IPS DF 19.7 (cell line): ENCODE measurements at places on chromosomes 12 and 14.

DNA sequence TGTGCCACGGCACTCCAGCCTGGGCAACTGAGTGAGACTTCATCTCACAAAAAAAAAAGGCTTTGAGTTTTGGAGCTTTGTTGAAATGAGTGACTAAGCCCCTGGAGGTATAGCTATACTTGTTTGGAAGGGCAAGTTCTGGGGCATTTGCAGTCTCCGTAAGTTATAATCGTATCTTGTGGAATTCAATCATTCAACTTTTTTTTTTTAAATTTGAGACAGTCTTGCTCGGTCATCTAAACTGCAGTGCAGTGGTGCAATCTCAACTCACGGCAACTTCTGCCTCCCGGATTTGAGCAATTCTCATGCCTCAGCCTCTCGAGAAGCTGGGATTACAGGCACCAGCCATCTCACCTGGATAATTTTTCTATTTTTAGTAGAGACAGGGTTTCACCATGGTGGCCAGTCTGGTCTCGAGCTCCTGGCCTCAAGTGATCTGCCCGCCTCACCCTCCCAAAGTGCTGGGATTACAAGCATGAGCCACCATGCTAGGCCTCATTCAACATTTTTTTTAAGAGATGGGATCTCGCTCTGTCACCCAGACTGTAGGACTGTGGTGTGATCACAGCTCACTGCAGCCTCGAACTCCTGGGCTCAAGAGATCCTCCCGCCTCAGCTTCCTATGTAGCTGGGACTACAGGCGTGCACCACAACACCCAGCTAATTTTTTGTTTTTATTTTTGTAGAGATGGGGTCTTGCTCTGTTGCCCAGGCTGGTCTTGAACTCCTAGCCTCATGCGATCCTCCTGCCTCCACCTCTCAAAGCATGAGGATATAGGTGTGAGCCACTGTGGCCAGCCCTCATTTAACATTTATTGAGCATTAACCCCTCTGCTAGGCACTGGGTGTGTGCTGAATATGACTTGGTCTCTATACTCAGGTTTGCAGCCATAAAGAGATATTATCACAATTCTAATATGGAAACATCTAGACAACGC, 133.7 kb upstream of the MAP1LC3B2 start:
- no peak for DNase-seq

GRCh38 chr12:49609059-49609874, 3.8 kb upstream of the FAM186B start:
- no peak for DNase-seq

- no peak for DNase-seq
Observed at GRCh38 chr12:17030338-17030737, 424.4 kb upstream of the LMO3 start.

- DNase-seq: no peak
Observed at GRCh38 chr14:24162093-24162492, 1.0 kb downstream of the IRF9 start.

DNA sequence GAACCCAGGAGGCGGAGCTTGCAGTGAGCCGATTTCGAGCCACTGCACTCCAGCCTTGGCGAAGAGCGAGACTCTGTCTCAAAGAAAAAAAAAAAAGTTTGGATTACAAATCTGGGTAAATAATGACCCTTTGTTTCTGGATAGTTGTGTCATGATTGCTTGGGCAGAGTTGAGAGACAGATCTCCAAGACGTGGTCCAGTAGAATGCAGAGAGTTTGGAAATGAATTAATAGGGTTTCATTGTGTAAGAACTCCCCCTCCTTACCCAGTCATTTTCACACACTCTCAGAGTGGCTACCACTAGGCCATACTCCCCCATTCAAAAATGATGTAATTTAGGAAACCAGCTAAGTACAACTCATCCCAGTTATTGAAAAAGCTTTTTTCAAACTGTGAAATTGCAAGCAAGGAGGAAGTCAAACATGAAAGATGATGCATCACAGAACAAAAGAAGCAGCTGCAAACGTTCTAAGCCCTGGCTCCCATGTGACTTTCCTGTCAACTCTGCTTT, 1331.9 kb downstream of the AACS start:
- no peak for DNase-seq

DNA sequence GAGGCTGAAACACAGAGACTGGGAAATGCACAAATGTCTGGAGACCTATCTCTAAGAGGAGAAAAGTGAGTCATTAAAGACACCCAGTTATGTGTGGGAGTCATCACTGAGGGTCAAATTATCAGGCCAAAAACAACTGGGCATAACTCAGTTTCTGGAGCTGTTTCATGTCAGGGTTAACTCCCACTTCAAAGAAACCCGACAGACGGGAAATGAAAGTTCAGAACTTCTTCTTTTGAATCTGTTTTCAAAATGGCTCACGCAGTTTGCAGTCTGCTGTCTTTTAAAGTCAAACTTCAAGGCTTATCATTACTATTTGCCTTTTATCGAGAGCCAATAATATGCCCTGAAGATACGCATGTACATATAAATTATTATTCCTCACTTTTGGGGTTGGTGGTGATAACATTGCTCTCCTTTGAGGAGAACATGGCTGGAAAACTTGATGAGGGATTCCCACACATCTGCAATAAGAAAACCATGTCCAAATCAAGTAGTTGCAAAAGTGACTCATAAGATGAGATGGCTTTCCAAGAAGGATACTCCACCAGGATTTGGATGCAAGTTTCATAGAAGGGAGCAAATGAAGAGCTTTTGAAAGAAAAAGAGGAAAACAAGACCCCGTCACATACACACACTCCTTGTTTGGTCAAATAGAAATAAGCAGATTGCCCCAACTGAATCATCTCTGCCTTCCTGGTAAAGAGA, 341.4 kb downstream of the ADAMTS20 start:
- DNase-seq: no peak

DNA sequence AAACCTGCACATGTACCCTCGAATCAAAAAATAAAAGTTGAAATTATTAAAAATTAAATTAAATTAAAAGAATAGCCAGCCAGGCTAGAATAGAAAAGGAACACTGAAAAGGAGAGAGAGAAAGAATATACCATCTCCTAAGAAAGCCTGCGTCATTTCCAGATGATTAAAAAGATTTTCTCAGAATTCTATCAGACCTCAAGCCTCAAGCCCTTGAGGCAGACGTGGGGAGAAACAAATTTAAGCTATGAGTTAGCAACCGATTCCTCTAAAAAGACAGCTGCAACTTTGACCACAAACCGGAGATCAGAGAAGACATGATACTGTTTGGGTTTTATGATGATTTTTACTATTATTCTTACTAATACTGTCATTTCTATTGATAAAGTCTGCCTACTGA, 138.3 kb downstream of the KSR2 start:
- DNase-seq: no peak

DNA sequence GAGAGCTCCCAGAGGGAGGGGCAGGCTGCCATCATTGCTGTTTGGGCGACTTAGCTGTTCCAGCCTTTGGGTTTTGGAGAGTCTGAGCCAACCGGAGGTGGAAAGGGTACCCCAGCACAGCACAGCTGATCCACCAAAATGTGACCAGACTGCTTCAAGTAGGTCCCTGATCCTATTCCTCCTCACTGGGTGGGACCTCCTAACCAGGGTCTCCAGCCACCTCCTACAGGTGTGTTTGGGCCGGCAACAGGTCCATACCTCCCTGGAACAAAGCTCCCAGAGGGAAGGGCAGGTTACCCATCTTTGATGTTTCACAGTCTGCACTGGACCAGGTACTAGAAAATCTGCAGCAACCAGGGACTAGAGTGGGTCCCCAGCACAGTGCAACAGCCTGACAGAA, 53.8 kb downstream of the CAND1 start:
- DNase-seq: no peak
